Uterus (tissue), 4 donors: ENCODE measurements at places on chromosomes 7 and 10. TPM values are rescaled to one million over a fixed set of nuclear protein-coding genes. Genes with fewer than 3 reads are reported as not detected.

The MYL10 gene
- not detected for total RNA-seq

DNA sequence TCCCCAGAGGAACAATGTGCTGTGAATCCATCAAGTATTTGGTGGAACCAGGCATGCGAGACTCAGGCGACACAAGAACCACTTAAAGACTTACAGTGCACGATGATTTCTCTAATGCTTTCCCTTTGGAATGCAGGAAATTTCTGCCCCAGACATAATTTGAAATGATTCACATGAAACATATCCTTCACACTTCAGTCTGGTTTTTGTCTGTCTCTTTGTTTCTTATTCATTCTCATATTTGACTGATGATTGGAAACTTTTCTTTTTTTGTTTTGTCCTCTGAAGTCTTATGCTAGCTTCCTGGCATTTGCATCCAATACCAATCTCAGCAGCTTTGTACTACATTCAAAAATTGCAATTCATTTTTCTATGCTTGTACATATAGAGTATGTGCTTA lies 502.8 kb downstream of the PHTF2 start:
- H3K36me3 ChIP-seq, result no peaks in the 10 kb centered on the region
- no peak overlapping the region for H3K27ac ChIP-seq
- H3K4me3 ChIP-seq, result no peak overlapping the region
- no peak for DNase-seq
- no peaks in the 10 kb centered on the region for H3K4me1 ChIP-seq

DNA sequence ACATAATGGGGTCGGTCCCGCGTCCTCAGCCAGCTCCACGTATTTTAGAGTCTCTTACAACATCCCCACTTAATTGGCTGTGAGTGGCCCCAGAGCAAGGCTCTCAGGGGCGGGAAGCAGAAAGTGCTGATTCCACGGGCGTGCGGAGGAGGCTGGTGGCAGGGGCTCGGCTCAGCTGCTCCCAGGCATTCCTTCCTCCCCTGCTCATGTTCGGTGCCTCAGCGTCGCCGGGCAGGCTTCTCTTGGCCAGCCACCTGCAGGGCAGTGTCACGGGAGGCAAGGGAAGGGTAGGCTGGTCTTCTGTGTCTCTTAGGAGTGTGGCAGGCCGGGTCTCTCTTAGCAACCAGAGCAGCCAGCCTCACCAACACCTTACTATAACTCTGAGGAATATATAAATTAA lies 33.8 kb downstream of the IL15RA start:
- peak overlapping the region; percentile 96 for H3K27ac ChIP-seq
- no peak overlapping the region for H3K4me3 ChIP-seq

GRCh38 chr10:60209874-60210570 lies 179.7 kb downstream of the ANK3 start:
- no peak overlapping the region for H3K4me3 ChIP-seq
- no peaks in the 10 kb centered on the region for H3K27me3 ChIP-seq
- DNase-seq, result no peak

The DEPP1 gene
- total RNA-seq, result 266 TPM

- DNase-seq, result no peak
- H3K27ac ChIP-seq, result no peak overlapping the region
- H3K27me3 ChIP-seq, result no peaks in the 10 kb centered on the region
- H3K36me3 ChIP-seq, result no peaks in the 10 kb centered on the region
- no peaks in the 10 kb centered on the region for H3K4me1 ChIP-seq
Observed at GRCh38 chr10:8921568-8921967, 867.1 kb downstream of the GATA3 start.

The FAM25A gene
- total RNA-seq, result not detected

DNA sequence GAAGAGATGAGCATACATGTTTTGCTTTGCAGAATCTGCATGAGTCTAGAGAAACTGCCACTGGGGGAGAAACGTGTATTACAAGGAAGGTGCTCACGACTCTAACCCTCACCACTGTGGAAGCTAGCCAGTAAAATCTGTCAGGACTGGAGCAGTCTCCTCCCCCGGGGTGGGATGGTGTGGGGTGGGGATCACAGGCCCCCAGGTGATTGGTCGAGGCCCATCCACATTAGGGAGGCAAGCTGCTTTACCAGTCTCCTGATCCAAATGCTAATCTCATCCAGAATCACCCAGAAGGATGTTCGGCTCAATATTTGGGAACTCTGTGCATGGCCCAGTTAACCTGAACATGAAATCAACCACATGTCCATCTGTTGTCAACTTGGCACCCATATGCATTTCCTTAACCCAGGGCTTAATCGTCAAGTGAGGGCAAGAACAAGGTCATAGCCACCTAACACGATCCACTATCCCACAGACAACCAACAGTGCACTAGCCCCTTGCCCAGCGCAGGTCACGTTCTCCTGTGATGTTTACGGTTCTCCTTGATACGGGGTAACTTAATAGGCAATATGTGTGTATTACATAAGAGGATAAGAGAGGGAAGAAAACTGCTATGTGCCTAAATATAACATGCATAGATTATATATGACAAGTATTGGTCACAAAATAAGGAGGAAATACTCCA lies 40.8 kb downstream of the DNAJB6 start:
- no peaks in the 10 kb centered on the region for H3K27me3 ChIP-seq
- DNase-seq, result no peak
- no peaks in the 10 kb centered on the region for H3K36me3 ChIP-seq
- H3K4me3 ChIP-seq, result no peak overlapping the region
- no peaks in the 10 kb centered on the region for H3K4me1 ChIP-seq

DNA sequence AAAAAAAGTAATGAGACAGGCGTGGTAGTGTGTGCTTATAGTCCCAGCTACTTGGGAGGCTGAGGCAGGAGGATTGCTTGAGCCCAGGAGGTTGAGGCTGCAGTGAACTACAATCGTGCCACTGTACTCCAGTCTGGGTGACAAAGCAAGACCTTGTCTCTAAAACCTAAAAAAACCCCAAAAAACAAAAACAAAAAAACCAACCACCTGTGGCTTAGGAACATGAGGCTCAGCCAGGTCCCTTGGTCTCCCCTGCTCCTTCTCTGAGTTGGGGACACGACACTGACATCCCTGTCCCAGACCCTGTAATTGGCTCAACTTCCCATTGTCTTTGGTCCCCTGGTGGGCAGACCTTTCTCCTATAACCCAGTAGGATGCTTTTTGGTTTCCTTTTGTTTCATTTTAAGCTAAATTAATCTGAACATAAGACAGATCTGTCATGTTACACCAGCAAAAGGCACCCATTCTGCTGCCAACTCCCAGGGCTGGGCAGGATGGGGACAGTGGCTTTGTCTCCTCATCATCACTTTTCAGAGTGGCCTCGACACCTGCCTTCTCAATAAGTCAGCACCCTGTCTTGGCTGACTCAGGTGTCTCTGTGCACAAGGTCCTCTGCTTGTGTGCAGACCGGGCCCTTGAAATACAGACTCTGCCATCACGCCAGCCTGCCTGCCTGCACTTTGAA lies 74.4 kb downstream of the MYL10 start:
- DNase-seq, result peak; percentile 4
- no peaks in the 10 kb centered on the region for H3K36me3 ChIP-seq
- no peaks in the 10 kb centered on the region for H3K27me3 ChIP-seq
- no peak overlapping the region for H3K27ac ChIP-seq
- no peaks in the 10 kb centered on the region for H3K4me1 ChIP-seq
- no peak overlapping the region for H3K4me3 ChIP-seq

DNA sequence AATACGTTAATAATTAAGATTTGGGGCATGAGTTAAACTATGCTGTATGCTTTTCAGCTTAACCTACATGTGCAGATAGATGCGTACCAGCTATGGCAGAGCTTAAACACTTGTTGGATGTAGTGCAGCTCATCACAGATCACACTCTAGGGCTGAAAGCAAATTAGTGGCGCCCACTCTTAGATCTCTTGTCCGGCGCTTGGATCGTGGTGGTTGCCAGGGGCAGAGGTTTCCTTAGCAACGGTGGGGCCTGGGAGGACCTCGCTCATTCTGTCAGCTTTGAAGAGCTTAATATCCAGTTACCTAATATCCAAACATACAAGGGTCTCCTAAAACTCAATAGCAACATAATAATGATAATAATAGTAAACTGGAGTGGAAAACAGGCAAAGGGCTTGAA lies 548.2 kb upstream of the PFKP start:
- no peaks in the 10 kb centered on the region for H3K4me1 ChIP-seq
- H3K27ac ChIP-seq, result no peak overlapping the region
- DNase-seq, result no peak
- H3K27me3 ChIP-seq, result no peaks in the 10 kb centered on the region

The WEE2 gene
- total RNA-seq, result not detected

GRCh38 chr10:95354110-95354509 lies 63.3 kb upstream of the PDLIM1 start:
- no peak overlapping the region for H3K4me3 ChIP-seq
- H3K36me3 ChIP-seq, result no peaks in the 10 kb centered on the region
- no peak overlapping the region for H3K27ac ChIP-seq
- no peaks in the 10 kb centered on the region for H3K4me1 ChIP-seq
- no peak for DNase-seq

The ATG9B gene
- 1.5 TPM for total RNA-seq

The MMD2 gene
- not detected for total RNA-seq

The TFEC gene
- 0.51 TPM for total RNA-seq

DNA sequence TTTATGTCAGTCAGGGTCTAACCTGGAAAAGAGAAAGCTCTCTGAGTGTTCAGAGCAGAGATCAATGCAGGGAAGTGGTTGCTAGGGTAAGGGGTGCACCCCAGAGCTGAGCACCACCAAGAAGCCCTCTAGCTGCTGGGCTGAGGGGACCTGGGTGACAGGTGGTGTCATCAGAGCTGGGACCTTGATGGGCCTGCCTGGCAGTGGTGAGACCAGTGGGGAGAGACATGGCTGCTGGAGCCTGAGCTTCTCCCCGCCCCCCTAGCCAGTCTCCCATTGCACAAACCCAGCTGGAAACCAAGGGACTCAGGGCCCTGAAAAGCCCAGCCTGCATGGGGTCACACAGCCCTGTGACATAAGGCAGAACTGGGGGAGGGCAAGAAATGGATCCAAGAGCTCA lies 49.1 kb upstream of the OSBPL3 start:
- DNase-seq, result no peak
- no peak overlapping the region for H3K27ac ChIP-seq
- no peaks in the 10 kb centered on the region for H3K27me3 ChIP-seq
- H3K4me1 ChIP-seq, result no peaks in the 10 kb centered on the region
- H3K4me3 ChIP-seq, result no peak overlapping the region
- no peaks in the 10 kb centered on the region for H3K36me3 ChIP-seq

The PCLO gene
- 4.4 TPM for total RNA-seq
